ENCODE measurements at places on chromosomes 11 and 22. TPM values are rescaled to one million over a fixed set of nuclear protein-coding genes. Genes with fewer than 3 reads are reported as not detected.

- DNase-seq: no peak
- no peaks in the 10 kb centered on the region for H3K36me3 ChIP-seq
- no peaks in the 10 kb centered on the region for H3K27me3 ChIP-seq
- no peaks in the 10 kb centered on the region for H3K4me1 ChIP-seq
- no peak overlapping the region for H3K27ac ChIP-seq
Observed at GRCh38 chr11:73570415-73571114, 27.3 kb downstream of the FAM168A start.

Gene SYT13
- not detected for total RNA-seq

DNA sequence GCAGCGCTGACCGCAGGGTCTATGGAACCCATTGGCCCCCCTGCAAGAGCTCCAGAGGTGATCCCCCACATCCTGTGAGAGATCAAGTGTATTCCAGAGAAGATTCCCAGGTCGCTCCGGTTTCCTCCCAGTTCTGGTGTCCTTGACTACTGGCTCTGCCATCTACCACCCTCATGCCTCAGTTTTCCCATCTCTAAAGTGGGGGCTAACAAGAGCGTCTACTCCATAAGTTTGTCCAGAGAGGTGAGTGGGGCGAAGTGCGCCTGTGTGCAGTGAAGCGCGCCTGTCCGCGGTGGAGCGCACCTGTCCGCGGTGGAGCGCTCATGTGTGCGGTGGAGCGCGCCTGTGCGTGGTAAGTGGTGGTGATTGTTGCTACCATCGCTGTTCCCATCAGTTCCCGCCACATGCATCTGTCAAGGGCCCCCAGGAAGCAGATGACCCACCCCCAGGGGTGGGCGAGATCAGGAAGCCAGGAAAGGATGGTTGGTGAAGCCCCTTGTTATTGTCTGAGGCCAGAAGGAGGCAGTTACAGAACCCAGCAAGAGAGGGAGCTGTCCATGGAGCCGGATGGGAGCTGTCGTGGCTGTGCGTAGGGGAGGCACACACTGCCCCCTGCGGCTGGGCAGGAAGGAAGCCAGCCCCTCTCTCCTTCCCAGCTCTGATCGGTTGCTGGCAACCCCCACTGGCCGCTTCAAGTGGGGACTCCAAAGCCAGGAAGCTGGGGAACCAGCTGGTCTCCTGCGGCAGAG, 73.2 kb upstream of the FGF3 start:
- no peaks in the 10 kb centered on the region for H3K36me3 ChIP-seq
- no peaks in the 10 kb centered on the region for H3K27me3 ChIP-seq
- H3K4me3 ChIP-seq: no peak overlapping the region
- no peak for DNase-seq
- H3K4me1 ChIP-seq: no peaks in the 10 kb centered on the region

Gene IGLL5
- not detected for total RNA-seq

Gene LYVE1
- not detected for total RNA-seq

Gene IL17REL
- total RNA-seq: not detected

- H3K4me1 ChIP-seq: no peaks in the 10 kb centered on the region
- H3K36me3 ChIP-seq: no peaks in the 10 kb centered on the region
- no peak overlapping the region for H3K27ac ChIP-seq
- H3K27me3 ChIP-seq: no peaks in the 10 kb centered on the region
Observed at GRCh38 chr11:101456812-101457211, 127.0 kb downstream of the TRPC6 start.

Gene TNRC6B
- total RNA-seq: 165 TPM

DNA sequence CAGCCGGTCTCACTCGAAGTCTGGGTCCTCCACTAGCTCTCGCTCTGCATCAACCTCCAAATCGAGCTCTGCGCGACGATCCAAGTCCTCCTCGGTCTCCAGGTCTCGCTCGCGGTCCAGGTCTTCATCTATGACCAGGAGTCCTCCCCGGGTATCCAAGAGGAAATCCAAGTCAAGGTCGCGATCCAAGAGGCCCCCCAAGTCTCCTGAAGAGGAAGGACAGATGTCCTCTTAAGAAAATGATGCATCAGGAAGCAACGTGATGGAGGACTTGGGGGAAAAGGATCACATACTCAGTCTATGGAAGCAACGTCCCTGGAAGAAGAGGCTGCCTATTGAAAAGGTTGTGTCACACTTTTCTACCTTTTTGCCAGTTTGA, 1.1 kb downstream of the SRSF8 start:
- H3K36me3 ChIP-seq: no peaks in the 10 kb centered on the region
- DNase-seq: no peak
- no peaks in the 10 kb centered on the region for H3K27me3 ChIP-seq
- peaks cover 16% of the 10 kb centered on the region for H3K4me1 ChIP-seq
- H3K4me3 ChIP-seq: peak overlapping the region; percentile 87
- peak overlapping the region; percentile 96 for H3K27ac ChIP-seq

Gene OR8G1
- not detected for total RNA-seq

Gene C11orf65
- total RNA-seq: 1.0 TPM

DNA sequence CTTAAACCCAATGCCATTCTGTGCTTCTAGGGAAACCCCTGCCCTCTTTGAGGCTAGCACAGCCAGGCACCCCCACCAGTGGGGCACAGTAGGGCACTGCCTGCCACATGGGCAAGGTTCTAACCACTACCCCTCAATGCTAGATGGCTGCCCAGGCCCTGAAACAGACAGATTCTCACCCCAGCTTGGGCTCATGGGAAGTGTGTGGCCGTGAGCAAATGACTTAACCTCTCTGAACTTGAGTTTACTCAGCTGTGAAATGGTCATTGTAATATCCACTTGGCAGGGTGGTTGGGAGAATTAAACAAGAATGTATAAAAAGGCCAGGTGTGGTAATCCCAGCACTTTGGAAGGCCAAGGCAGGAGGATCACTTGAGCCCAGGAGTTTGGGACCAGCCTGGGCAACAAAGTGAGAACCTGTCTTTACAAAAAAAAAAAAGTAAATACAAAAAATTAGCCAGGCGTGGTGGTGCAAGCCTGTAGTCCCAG, 22.4 kb downstream of the C22orf23 start:
- peaks cover 4% of the 10 kb centered on the region for H3K4me1 ChIP-seq
- peaks cover 52% of the 10 kb centered on the region for H3K36me3 ChIP-seq
- H3K4me3 ChIP-seq: no peak overlapping the region
- no peak for DNase-seq

DNA sequence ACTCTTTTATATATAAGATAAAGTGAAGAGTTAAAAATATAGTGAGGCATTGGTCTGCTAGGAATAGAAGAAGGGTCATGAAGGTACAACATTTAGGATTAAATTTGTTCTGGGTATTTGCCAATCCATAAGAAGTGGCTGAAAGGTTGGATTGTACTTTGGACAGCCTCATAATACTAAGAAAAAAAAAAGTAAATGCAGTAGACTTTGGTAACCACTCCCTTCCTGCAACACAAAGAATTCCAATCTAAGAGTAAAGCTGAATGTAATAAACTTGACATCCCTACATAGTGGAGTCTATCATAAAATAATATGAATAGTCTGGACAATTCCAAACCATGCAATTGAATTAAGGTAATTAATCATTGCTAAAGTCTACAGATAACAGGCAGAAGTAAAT, 2294.4 kb downstream of the LRRC4C start:
- no peaks in the 10 kb centered on the region for H3K4me1 ChIP-seq
- H3K4me3 ChIP-seq: no peak overlapping the region
- no peak for DNase-seq

DNA sequence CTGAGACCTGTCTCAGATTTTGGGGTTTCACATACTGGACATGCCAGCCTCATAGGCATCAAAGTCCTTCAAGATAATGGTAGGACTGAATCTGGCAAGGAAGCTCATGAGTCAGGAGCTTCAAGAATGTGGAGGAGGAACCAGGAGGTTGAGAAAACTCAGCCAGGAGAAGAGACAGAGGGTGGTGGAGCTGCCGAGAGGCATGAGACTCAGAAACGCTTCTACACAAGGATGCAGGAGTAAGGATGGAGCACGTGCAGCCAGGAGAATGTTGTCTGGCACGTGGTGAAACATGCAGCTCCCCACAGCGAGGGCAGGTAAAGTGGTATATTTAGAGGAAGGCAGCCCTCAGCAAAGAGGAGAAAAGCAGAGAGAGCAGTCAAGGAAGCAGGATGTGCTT, 148.7 kb upstream of the ISX start:
- DNase-seq: no peak
- H3K36me3 ChIP-seq: no peaks in the 10 kb centered on the region
- no peak overlapping the region for H3K27ac ChIP-seq
- no peaks in the 10 kb centered on the region for H3K4me1 ChIP-seq

GRCh38 chr11:13269775-13270174, 7.8 kb upstream of the BMAL1 start:
- no peak for DNase-seq
- H3K4me1 ChIP-seq: no peaks in the 10 kb centered on the region
- no peak overlapping the region for H3K4me3 ChIP-seq
- no peaks in the 10 kb centered on the region for H3K36me3 ChIP-seq
- H3K27ac ChIP-seq: no peak overlapping the region

GRCh38 chr11:57368106-57368844, 12.7 kb downstream of the PRG3 start:
- no peaks in the 10 kb centered on the region for H3K36me3 ChIP-seq
- H3K4me3 ChIP-seq: no peak overlapping the region
- no peak for DNase-seq
- no peak overlapping the region for H3K27ac ChIP-seq
- no peaks in the 10 kb centered on the region for H3K4me1 ChIP-seq

GRCh38 chr11:76664578-76665061, 5.9 kb downstream of the LRRC32 start:
- no peak overlapping the region for H3K4me3 ChIP-seq
- no peak overlapping the region for H3K27ac ChIP-seq
- DNase-seq: no peak
- peaks cover 8% of the 10 kb centered on the region for H3K4me1 ChIP-seq

Gene DCHS1
- 12.4 TPM for total RNA-seq

Gene SEPTIN5
- 0.22 TPM for total RNA-seq

Gene HTR3B
- not detected for total RNA-seq

DNA sequence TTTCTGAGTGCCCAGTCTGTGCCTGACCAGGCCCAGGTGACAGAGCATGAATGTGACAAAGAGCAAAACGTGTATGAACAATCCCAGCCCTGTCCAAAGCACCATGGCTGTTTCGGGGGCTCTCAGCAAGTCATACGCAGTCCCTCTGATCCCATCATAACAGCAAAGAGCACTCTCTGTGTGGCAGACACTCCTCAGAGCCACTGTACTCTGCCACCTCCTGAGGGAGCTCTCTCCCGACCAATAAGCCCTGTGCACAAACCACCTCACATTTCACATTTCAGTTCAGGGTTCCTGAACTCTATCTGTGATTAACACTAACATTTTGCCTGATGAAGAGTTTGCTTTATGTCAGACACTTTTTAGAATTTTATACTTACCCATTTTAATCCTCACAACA, 6.6 kb downstream of the DGCR2 start:
- H3K4me3 ChIP-seq: no peak overlapping the region
- H3K36me3 ChIP-seq: peaks cover 5% of the 10 kb centered on the region
- peaks cover 55% of the 10 kb centered on the region for H3K4me1 ChIP-seq
- no peak for DNase-seq

DNA sequence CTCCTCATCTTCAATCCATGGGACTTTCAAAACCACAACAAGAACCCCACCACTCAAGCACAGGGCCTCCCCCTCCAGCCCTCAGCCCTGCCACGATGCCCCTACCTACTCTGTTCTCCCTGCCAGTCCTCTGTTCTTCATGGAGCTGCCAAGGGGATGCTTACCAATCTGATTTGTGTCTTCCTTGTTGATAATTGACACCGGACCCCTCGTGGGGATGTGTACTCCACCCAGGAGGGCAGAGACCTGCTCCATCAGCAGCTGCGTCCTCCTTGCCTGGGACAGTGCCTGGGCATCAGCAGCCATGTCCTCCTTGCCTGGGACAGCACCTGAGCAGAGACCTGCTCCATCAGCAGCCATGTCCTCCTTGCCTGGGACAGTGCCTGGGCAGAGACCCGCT, 1489.2 kb downstream of the TBC1D22A start:
- no peaks in the 10 kb centered on the region for H3K36me3 ChIP-seq
- H3K27ac ChIP-seq: no peak overlapping the region
- no peaks in the 10 kb centered on the region for H3K27me3 ChIP-seq
- H3K4me3 ChIP-seq: no peak overlapping the region

GRCh38 chr11:70608568-70609470, 210.5 kb downstream of the CTTN start:
- H3K4me3 ChIP-seq: no peak overlapping the region
- H3K27me3 ChIP-seq: no peaks in the 10 kb centered on the region
- no peaks in the 10 kb centered on the region for H3K4me1 ChIP-seq

GRCh38 chr11:77547863-77548551, 41.7 kb upstream of the AQP11 start:
- H3K27ac ChIP-seq: no peak overlapping the region
- peak; percentile 52 for DNase-seq
- no peaks in the 10 kb centered on the region for H3K27me3 ChIP-seq
- no peaks in the 10 kb centered on the region for H3K4me1 ChIP-seq

Gene ZNF143
- total RNA-seq: 34.4 TPM

- DNase-seq: no peak
- H3K4me1 ChIP-seq: peaks cover 11% of the 10 kb centered on the region
- no peak overlapping the region for H3K4me3 ChIP-seq
Observed at GRCh38 chr22:44672632-44673031, 29.4 kb upstream of the PRR5 start.

DNA sequence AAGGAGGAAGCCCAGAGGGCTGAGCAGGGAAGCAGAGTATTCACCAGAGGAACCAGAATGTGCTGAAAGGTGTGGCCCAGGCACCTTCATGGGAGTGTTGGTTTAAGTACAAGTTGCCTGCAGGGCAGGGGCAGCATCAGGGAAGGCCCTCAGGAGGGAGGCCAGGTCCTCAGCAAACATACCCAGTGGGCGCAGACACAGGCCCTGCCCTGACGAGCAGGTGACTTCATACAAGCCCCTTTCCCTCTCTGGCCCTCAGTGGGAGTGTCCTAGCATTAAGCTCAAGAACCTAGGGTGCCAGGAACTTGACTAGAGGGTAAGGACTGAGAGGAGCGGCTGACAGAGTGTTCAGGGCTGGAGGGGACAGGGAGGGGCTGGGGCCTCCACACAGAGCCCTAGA, 7.5 kb upstream of the CASTOR1 start:
- peaks cover 70% of the 10 kb centered on the region for H3K4me1 ChIP-seq
- no peaks in the 10 kb centered on the region for H3K36me3 ChIP-seq
- H3K4me3 ChIP-seq: no peak overlapping the region
- no peaks in the 10 kb centered on the region for H3K27me3 ChIP-seq

DNA sequence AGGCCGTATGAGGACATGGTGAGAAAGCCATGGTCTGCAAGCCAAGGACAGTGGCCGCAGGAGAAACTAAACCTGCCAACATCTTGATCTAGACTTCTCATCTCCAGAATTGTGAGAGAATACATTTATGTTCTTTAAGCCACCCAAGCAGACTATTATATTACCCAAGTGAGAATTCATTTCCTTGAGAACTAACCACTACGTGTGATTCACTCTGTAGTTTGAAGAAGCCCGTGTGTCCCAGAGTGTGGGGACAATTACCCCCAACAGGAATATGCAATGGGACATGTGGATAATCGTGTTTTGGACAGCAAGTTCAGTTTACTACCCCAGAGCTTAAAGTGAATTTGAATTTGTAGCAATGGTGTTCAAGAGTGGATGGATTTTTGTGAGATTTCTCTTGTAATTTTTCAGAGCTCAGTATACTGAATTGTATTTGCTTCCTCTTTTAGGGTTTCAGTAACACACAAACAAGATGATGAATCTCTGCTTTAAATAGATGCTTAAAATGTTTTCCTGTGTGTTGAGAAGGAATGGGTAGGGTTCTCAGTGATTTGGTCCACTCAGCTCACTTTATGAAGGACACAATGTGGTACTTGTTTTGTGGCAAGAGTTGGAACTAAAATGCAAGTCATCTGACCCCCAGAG, 100.0 kb upstream of the ARHGAP20 start:
- H3K4me1 ChIP-seq: no peaks in the 10 kb centered on the region
- no peak overlapping the region for H3K4me3 ChIP-seq
- H3K27ac ChIP-seq: no peak overlapping the region
- H3K36me3 ChIP-seq: no peaks in the 10 kb centered on the region
- DNase-seq: no peak
- no peaks in the 10 kb centered on the region for H3K27me3 ChIP-seq

Gene PNPLA2
- 237 TPM for total RNA-seq
